ENCODE measurements at places on chromosomes 2 and 18.

- peak; percentile 44 for DNase-seq
Observed at GRCh38 chr18:46343931-46344372, 239.8 kb downstream of the HAUS1 start.

DNA sequence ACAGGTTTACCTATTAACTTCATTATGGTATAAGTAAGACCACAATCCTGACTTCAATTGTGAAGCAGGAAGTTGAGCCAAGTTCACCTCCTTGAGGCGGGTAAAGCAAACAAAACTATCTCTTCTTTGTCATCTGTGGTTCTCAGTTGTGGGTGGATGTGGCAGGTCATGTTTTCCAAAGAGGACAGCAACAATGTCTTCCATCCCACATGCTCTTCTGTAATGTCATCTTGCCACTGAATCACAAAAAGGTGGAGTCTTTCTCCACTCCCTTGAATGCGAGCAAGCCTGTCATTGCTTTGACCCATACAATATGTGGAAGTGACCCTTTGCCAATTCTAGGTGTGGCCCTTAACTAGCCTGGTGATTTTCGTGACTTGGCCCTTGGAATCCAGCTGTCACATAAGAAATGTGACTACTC lies 98.7 kb downstream of the GRB14 start:
- DNase-seq: no peak

DNA sequence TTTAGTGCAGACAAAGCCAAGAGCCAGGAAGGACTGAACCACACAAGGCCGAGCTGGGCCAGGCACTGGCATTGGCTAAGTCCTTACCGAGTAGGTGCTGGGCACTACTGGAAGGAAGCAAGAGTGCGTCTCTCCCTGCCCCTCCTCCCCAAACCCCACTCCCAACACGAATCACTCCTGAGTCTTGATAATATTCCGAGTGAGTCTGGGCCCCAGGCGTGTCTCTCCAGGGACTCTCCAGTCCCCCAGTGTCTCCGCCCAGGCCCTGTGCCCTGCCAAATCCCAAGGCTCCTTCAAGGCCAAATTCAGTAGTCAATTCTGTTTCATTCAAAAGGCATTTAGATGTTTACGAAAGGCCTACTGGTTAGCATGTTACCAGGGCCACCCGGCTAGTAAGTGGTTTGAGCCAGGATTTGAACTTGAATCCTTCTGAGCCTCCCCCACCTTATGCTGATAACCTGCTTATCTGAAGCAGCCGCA lies 82.8 kb downstream of the GLI2 start:
- DNase-seq: no peak

GRCh38 chr2:26401739-26402541 lies at the start of gene DRC1:
Gene DRC1 (plus strand): TSS chr2:26401920. CDS start chr2:26401990, 70 bp downstream.
- DNase-seq: no peak

GRCh38 chr2:218743068-218743467 lies 32.4 kb downstream of the TTLL4 start:
- DNase-seq: no peak

GRCh38 chr18:78228974-78229373 lies 750.6 kb upstream of the SALL3 start:
- DNase-seq: no peak
